ENCODE measurements at places on chromosomes 5 and 9.

DNA sequence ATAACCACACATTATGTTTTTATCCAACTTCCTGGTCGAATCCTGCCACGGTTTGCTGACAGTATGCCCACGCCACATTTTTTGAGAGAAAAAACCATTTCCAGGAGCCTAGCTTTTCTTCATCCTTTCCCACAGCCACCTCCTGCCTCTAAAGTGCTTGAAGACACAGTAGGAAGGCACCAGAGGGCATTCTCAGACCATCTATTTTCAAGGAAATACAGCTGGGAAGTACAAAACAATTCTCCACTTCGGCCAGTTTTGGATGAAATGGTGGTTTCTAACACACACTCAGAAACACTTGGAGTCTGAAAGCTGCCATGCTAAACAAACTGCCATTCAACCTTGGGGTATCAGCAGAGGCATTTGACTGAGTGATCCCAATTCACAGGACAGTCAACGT, 86.3 kb upstream of the RPS23 start:
- no peak overlapping the region for H3K4me3 ChIP-seq
- no peak overlapping the region for H3K27ac ChIP-seq
- no peak for DNase-seq
- no peaks in the 10 kb centered on the region for H3K4me1 ChIP-seq
- peaks cover 2% of the 10 kb centered on the region for H3K27me3 ChIP-seq

DNA sequence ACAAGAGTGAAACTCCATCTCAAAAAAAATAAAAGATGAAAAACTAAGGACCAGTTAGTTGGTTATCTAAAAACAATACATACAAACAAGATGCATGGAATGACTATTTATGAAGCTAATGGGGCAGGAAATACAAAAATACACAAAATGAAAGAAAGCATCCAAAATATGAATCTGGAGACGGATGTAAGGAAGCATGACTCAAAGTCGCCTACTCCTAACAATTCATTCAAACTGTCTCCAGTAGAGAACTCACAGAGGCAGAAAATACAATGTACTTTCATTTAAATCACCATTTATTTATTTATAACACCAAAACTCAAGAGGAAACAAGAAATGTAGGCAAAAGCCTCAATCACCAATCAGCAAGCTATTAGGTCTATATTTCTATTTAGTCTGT, 68.4 kb downstream of the SCAI start:
- H3K27me3 ChIP-seq = no peaks in the 10 kb centered on the region
- H3K4me1 ChIP-seq = no peaks in the 10 kb centered on the region

DNA sequence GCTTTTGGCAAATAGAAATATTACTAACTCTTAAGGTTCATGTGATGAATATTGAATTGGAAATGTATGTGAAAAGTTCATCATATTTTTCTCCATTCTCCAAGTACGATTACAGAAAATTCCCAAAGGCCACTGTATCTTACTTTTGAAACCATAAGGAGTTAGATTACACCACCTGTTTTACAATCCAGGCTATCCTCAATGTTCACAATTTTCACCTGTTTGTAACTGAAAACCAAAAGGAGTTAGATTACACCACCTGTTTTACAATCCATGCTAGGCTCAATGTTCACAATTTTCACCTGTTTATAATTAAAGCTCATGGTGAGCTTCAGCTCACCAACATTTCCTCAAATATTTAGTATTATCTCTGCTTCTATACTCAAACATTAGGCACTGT, 188.0 kb downstream of the HCN1 start:
- DNase-seq = no peak
- H3K4me3 ChIP-seq = no peak overlapping the region
- no peaks in the 10 kb centered on the region for H3K27me3 ChIP-seq
- H3K4me1 ChIP-seq = no peaks in the 10 kb centered on the region

DNA sequence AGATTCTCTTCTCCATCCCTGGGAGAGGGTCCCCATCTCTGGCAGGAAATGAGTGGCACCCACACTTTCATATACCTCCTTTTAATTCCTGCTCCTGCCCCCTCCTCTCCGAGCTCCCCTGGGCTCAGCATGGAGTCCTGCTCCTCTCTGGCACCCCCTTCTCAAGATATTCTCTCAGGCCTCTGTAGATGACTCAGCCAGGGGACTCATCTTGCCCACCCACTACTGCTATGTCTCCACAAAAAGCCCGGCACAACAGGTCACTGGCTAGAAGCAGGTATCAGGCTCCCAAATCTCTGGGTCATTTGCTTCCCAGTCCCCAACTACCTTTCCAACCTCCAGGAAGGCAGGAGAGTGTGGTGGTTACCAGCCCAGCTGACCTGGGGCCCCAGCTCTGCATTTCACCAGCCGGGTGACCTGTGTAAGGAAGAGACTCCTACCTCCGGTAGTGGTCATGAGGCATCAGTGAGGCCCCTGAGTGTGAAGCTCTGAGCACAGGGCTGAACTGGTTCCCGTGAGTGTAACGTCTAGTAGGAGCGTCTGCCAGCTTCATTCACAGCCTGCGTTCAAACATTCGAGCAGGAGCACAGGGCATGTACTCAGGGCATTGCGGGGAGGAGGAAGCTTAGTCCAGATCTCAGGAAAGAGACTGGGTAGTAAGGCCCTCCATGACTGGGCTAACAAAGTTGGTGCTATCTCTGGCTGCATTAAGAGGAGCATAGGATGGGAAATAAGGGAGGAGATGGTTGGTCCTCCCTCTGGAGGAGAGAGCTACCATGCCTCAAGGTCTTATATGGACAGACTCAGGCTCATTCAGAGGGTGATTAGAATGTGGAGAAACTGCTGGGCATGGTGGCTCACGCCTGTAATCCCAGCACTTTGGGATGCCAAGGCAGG, 63.7 kb downstream of the LMX1B start:
- no peaks in the 10 kb centered on the region for H3K27me3 ChIP-seq
- DNase-seq = no peak
- H3K36me3 ChIP-seq = no peaks in the 10 kb centered on the region
- no peak overlapping the region for H3K4me3 ChIP-seq
